Activated naive CD8-positive, alpha-beta T cell treated with anti-CD3 and anti-CD28 coated beads for 36 hours (primary cell): ENCODE measurements at places on chromosomes 16 and 17.

DNA sequence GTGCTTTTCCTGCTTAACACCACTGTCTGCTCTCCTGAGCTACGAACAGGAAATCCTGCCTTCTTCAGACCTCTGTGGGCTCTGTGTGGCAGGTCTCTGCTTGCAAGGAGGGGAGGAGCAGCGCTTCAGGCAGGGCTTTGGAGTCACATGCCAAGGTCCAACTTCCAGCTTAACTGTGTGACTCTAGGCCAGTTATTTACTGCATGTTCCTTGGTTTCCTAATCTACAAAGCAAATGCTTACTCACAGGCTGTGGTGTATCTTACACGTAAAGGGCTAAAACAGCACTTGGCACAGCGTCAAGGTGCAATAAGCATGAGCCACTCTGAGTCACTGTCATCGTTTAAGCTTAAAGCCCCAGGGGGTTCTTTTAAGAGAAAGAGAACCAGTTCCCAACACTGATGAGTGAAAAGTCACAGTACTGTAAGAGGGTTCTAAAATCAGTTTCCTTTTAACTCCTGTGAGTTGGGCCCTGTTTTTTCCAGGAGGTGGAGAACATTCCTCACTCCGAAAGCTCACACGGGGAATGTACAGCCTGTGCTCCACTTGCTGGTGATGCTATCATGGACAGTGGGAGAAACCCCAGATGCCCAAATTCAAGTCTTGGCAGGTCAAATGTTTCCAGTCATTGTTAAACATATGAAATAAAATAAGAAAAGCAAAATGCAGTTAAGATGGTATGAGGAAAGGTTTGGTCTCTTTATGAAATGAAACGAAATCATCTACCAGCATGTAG, 54.1 kb upstream of the BCAR1 start:
- DNase-seq, result peak; percentile 58

DNA sequence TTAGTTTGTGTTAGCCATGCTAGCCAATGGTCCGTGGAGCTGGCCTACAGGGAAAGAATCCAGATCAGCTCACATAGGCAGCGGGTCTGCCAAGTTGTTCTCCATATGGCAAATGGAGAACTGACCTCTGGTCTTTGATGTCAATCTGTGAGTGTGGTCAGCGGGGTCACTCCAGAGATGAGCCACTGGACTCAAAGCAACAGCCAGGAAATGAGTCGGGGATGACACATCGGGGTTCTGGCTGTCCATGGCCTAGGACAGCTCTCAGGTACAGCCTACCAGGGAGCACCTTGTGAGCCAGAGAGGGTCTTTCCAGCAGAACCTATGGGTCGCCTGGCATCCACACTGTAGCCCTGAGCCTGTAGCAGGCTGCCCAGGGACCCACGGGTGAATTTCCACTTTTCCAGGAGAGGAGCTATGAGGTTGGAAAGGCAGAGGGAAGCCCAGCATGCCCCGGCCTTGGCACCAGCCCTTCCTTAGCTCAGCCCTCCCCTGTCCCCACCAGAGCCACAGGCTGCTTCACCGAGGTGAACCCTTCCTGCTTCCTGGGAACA, 203.0 kb upstream of the TNRC6C start:
- DNase-seq, result no peak

DNA sequence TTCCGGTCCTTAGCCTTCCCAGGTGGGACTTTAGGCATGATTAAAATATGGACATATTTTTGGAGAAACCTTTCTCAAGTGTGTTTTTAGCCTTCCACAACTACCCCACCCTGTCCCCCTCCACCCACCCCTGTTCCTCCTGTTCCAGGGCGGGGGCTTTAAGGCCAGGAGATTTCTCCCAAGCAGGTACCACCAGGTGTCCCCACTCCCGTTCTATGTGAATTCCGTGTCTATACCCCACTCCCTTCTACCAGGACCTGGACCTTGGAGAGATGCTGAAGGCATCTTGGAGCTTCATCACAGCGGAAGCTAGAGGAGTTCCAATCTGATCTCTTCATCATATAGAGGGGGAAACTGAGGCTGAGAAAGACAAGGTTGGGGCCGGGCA, 9.7 kb downstream of the CA4 start:
- DNase-seq, result no peak

- DNase-seq, result no peak
Measured at GRCh38 chr17:77549726-77550366, 408.7 kb upstream of the TNRC6C start.

GRCh38 chr17:29039764-29040598, 3.0 kb upstream of the PIPOX start:
- no peak for DNase-seq

DNA sequence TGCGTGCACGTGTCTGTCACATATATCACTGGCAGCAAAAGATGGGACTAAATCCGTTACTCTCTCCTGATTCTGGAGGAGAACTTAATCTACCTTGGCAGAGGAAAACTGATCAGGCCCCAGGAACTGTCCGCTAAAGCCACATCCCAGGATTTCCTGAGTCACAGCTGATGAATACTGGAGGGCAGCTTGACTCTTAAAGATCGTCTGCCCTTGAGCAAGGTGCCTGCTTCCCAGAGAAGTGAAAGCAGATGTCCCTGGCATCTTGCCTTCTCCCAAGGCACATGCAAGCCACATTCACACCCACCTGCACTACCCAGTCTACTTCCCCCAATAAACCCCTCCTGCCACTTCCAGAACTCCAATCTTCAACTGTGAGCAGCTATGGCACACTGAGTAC, 99.8 kb downstream of the CPPED1 start:
- DNase-seq, result no peak

DNA sequence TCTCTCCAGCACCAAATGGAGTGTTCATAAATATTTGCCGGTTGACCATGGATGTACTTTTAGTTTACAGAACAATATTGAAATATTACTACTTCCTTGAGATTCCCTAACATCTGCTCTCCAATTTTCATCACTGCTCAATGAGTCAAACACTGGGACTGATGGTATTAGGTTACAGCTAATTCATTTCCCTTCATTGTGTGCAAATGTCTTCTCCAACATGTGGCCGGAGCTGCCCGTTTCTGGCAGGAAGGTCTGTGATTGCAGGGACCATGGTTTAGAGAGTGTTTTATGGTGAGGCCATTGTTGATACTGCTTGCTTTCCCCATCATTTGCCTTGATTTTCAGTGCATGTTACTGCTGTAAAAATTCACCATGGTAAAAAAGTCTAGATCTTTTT, 209.3 kb downstream of the HS3ST3B1 start:
- no peak for DNase-seq

GRCh38 chr17:79330696-79331095, 256.1 kb downstream of the ENGASE start:
- no peak for DNase-seq

DNA sequence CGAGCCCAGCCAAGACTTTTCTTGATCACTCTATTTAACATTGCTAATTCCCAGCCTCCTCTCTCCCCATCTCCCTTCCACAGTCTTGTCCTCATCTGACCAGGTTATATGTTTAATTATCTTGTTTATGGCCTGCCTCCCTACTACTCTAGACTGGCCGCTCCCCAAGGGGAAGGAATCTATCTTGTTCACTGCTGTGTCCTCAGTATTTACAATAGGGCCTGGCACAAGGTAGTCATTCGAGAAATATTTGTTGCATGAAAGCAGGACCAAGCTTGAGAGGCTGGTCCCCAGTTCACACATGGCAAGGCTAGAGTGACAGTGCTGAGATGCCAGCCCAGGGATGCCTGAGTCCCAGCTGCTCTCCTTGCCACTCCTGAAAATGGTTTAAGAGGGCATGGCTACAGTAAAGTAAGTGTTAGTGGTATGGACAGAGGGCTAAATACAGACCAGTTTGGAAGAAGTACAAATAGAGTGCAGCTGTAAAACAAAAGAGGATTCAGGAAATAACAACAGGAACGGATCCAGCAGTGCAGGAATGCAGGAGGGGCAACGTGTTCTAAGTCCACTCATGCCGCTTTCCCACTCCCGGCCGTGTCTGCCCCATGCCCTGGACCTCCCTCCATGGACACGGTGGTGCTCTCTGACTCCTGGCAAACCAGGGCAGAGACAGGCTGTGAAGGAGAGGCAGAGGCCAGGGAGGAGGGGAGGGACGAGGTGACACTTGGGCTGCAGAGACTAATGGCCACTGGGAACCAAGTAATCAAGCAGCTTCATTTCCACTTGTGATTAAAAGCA, 65.6 kb downstream of the TOM1L2 start:
- no peak for DNase-seq

DNA sequence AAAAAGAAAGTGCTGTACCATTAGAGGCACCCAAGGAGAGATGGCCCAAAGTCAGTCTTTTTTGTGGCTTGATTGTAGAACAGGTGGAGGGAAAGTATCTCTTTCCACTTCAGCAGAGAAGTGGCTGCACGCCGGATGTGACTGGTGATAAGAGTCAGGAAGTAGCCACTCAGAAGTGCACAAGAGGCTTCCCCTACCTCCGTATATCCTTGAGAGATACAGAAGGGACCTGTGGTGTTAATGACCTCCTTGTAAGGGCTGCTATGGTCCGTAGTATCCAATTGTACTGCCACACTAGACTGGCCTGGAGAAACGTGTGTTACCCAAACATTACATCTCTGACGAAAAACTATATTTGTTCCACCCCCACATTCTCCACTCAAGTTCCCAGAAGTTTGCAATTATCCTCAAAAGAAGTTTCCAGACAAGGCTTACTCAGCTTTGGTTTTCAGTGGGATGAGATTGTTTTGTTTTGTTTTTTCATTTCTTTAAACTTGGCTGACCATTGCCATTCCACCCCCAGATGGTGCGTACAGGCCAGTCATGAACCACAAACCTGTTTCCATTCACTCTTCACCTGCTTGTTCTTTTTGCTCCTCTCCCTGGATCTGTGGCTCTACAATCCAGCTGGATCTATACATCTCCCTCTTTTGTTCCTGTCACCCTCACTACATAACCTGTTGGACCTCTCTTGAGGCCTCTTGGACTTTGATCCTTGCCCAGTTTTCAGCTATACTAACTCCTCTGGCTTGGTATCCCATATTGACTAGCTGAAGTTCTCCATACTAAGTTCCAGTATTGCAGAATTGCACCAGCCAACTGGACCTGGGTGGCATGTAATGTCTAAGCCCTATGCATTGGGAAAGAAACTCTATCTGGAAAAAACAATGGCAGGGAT, 20.7 kb upstream of the MED13 start:
- DNase-seq, result no peak

GRCh38 chr17:16282522-16282921, 65.5 kb downstream of the PIGL start:
- DNase-seq, result no peak
